Activated CD8-positive, alpha-beta memory T cell treated with anti-CD3 and anti-CD28 coated beads, Interleukin-2, amount 10 ng/mL, durations not matched to agents 7 days and 5 days (primary cell): ENCODE measurements at places on chromosomes 4 and X. TPM values are rescaled to one million over a fixed set of nuclear protein-coding genes. Genes with fewer than 3 reads are reported as not detected.

Gene EPHA5
- total RNA-seq = not detected

Gene MAGEB10
- not detected for total RNA-seq

Gene FMR1NB
- total RNA-seq = not detected

Gene CACNA1F
- total RNA-seq = 0.19 TPM

- peaks cover 4% of the 10 kb centered on the region for H3K4me1 ChIP-seq
- no peaks in the 10 kb centered on the region for H3K36me3 ChIP-seq
- H3K27ac ChIP-seq = no peak overlapping the region
- peaks cover 3% of the 10 kb centered on the region for H3K27me3 ChIP-seq
- no peak for DNase-seq
Observed at GRCh38 chrX:72040506-72040905, 91.2 kb downstream of the RTL5 start.

DNA sequence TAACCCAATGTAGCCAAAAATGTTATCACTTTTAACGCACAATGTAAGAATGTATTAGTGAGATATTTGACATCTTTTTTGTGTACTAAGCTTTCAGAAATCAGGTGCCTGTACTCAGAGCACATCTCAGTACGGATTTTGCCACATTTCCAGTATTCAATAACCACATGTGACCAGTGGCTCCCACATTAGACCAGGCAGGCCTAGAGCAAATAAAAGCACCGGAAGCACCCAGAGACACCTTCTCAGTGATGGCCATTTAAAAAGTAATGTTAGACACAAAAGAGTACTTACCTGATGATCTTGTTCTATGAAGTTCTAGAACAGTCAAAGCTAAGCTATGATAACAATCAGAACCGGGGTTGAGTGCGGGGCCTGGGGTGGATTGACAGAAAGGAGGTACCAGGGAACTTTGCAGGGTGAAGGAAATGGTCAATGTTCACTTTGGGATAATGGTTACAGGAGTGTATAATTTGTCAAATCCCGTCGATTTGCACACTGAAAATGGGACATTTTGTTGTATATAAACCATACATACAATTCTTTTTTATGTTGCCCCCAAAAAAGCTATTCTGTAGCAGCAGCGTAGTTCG lies 1.2 kb downstream of the CTPS2 start:
- H3K27ac ChIP-seq = peak overlapping the region; percentile 14
- no peaks in the 10 kb centered on the region for H3K27me3 ChIP-seq
- peak overlapping the region; percentile 70 for H3K4me3 ChIP-seq
- peaks cover 19% of the 10 kb centered on the region for H3K4me1 ChIP-seq
- peaks cover 1% of the 10 kb centered on the region for H3K36me3 ChIP-seq

- no peak overlapping the region for H3K27ac ChIP-seq
- H3K36me3 ChIP-seq = peaks cover 44% of the 10 kb centered on the region
- DNase-seq = no peak
- H3K4me1 ChIP-seq = peaks cover 3% of the 10 kb centered on the region
- no peak overlapping the region for H3K4me3 ChIP-seq
Observed at GRCh38 chr4:77745792-77746191, 73.4 kb downstream of the CNOT6L start.

DNA sequence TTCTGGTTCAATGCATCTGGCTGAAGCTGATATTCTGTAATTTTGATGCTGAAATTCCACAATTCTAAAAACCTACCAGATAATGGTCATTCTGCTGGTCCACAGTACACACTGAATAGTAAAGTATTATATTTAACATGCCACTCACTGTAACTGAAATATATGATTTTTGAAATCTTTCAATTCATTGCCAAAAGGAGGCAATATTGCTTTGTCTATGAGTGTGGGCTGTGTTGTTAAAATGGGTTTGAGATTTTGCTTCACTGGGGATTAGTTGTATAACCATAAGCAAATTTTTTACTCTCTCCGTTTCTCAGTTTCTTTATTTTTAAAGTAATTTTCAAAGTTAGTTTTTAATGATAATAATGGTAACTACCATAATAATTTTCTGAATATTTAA lies 1404.1 kb upstream of the IGFBP7 start:
- DNase-seq = no peak
- no peaks in the 10 kb centered on the region for H3K4me1 ChIP-seq
- no peak overlapping the region for H3K27ac ChIP-seq
- no peaks in the 10 kb centered on the region for H3K36me3 ChIP-seq
- no peaks in the 10 kb centered on the region for H3K27me3 ChIP-seq

- H3K4me1 ChIP-seq = peaks cover 4% of the 10 kb centered on the region
- H3K27me3 ChIP-seq = peaks cover 8% of the 10 kb centered on the region
Observed at GRCh38 chr4:151835467-151835866, 74.7 kb upstream of the GATB start.

GRCh38 chr4:152534541-152535359 lies 1.1 kb downstream of the FBXW7 start:
- H3K27ac ChIP-seq = peak overlapping the region; percentile 89
- H3K4me1 ChIP-seq = peaks cover 57% of the 10 kb centered on the region
- no peaks in the 10 kb centered on the region for H3K27me3 ChIP-seq
